Stimulated activated CD8-positive, alpha-beta memory T cell treated with anti-CD3 and anti-CD28 coated beads, Interleukin-7, amount 100 ng/mL, for 1 hour (primary cell): ENCODE measurements at places on chromosomes 2 and 18.

GRCh38 chr2:18154812-18155211 lies 276.3 kb downstream of the KCNS3 start:
- no peak for DNase-seq

- no peak for DNase-seq
These were observed 16.6 kb downstream of the SERPINB13 start for GRCh38 chr18:63603772-63604171.

DNA sequence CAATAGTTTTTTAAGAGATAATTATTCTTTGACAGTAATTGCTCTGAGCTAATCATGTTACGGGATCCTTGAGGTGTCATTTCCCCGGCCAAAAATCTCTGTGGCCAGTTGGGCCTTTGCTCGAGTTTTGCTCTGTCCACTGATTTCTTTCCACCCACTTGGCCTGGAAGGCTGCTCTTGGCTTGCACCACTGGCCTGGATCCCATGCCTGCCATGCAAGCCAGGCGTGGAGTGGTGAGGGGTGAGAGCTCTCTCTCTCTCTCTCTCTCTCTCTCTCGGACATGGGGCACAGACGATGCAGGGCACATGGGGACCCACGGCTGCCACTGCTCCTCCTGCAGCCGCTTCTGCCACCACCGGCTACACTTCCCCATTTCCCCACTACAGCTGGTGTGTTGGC lies 853.0 kb upstream of the GCFC2 start:
- no peak for DNase-seq

GRCh38 chr2:28993206-28993960 lies 12.3 kb downstream of the TOGARAM2 start:
- no peak for DNase-seq

GRCh38 chr2:200484934-200485333 lies 24.9 kb downstream of the KCTD18 start:
- no peak for DNase-seq

DNA sequence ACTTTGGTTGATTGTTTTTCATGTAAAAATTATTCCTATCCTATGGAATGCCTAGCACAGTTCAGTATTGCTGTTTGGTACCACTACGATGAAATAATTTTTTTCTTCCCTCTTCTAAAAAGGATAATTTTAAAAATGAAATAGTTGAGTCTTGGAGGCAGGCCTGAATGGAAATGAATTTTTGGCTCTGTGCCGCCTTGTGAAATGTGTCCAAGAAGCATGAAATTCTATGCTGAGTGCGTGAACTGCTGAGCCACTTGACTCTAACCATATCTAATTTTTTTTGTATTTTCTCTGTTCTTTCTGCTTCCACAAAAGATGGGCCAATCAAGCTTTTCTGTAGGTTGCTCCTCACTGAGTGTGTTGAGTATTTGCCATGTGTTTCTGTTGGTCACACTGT lies 95.0 kb downstream of the PRPF40A start:
- no peak for DNase-seq

- DNase-seq, result no peak
These were observed 7.1 kb downstream of the CABLES1 start for GRCh38 chr18:23142251-23142929.

- no peak for DNase-seq
These were observed 258.6 kb downstream of the ZEB2 start for GRCh38 chr2:144261336-144261735.

DNA sequence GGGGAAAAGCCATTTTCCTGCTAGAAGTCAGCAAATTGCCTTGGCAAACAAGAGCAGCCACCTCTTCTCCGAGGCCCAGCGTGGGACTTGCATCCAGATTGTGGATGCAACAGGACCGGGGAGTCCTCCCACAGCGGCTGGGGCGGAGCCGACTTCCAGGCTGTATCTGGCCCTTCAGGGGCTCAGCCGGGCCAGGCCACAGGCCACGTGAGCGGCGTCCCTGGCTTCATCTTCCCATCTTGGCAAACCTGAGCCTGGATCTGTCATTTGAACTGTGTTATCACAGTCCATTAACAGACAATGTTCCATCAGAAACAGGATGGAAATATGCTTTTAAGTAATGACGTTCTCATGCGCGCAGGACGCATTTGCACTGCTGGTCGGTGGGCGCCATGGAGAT lies 483.5 kb upstream of the SALL3 start:
- no peak for DNase-seq

- no peak for DNase-seq
These were observed 293.2 kb downstream of the PLCL1 start for GRCh38 chr2:198097630-198098029.

DNA sequence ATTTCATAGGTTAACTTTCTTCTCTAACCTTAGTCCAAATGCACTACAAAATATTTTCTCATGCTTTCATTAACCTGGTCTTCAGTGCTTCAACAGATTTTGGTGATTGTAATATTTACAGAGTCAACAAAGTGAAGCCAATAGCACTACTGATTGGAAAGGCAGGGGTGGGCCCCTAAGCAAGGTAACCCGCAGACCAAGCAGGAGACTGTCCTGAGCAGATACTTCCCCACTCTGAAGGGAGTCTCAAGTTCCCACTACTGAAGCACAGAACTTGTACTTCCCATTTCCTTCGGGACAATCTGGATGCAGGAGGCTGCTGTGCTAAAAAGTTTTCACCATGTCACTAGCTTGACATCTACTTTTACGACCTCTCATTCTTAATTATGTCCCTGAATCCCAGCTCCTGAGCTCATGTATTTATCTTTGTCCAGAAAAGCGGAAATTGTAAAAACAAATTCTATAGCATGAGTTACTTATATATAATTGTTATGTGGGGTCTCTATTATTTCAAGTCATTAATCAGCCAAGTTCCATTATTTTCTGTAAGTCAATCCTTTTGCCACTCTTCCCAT lies 311.6 kb upstream of the REV1 start:
- no peak for DNase-seq

DNA sequence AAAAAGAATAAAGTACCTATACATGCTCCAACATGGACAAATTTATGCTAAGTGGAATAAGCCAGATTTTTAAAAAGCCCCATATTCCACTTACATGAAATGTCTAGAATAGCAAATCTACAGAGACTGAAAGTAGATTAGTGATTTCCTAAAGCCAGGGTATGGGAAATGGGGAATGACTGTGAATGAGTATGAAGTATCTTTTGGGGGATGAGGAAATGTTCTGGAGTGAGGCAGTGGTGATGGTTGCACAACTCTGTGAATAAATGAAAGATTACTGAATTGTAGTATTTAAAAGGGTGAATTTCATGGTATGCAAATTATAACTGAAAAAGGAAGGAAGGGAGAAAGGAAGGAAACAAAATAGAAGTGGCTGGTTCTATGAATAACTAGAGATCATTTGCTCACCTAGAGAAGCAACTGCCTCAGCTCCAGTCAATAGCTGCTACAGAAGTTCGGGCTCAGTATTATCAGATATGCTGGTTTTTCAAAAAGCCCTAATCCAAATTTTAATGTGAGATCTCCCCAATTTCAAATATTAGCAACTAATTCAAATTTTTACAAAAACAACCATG lies 39.3 kb downstream of the MAP3K2 start:
- no peak for DNase-seq

DNA sequence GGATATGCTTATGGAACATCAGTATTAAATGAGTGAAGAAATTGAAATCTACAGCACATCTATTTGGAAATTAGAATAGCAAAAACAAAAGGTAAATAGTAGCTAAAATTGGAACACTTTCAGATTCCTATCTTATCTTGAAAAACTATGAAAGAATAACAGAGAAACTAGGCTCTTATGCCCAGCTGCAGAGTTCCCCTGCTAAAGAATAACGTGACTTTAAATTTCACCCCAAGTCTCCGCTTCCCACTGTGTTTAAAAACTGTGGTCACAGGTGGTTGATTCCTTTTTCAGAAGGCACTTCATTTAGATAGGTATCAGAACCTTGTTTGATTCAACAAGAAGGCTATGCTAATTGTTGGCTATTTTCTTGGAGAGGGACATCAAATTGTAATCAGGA lies 30.1 kb downstream of the ARHGAP28 start:
- no peak for DNase-seq

GRCh38 chr18:79071503-79072210 lies 2.5 kb downstream of the ATP9B start:
- DNase-seq, result no peak

DNA sequence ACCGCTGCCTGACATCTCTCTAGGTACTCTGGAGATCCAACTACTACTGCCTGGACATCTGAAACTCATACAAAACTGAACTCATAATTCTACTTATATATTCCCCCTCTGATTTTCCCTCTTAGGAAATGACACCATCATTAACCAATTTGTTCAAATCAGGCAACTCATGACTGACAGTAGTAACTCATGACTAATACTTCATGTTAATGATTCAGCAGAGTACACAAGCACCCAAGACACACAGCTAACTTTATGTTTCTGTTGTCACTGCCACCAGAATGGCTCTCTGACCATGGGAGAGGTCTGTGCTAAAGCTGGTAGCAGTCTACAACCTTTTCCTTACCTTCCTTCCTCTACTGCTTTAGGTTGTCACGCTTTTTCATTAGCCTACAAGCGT lies 91.1 kb downstream of the ITSN2 start:
- DNase-seq, result no peak

DNA sequence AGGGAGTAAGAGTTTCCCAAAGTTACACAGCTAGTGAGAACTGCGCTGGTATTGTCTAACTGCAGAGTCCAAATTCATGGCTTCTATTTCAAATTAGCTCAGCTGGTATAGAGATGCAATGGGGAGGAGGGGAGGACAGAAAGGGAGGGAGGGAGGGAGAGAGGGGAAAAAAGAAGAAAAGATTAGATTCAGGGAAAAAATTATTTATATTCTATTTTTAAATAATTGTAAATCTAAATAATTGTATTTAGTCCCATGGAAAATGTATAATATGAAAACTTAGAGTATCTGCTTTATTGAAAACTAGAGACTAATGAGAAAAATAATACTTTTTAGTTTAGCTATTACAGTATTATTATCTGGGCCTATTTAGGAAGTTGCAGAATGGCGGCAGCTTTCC lies 37.3 kb upstream of the VIT start:
- DNase-seq, result no peak

GRCh38 chr2:42906557-42907411 lies 114.4 kb upstream of the HAAO start:
- DNase-seq, result no peak

DNA sequence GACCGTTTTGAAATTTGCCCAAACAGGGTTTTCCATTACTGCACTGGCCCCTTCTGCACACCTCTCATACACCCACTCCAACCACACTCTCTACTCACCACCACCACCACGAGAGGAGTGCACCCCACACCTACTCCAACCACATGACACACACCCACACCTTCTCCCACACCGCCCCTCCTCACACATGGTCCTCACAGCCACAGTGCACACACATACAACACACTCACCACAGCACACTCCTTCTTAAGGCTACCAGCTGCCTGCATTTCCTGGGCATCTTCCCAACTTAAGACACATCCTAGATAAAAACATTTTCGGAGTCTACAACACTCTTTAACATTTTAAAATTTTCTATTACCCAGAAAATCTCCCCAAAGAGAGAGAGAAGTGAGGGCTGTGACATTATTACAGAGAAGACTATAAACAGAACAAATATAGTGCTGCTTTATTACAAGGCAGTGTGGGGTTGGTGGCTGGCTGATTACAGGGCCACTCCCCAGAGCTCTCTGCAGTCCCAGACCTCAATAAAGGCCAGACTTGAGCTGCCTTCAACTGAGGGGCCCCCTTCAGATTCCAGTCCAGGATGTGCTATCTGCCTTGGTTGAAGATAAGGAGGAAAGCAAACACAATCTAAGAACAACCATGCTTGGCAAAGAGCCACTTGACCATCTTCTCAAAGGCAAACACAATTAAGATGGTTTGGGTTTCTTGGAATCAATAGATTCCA lies 36.1 kb downstream of the NHEJ1 start:
- no peak for DNase-seq

- no peak for DNase-seq
These were observed 64.6 kb upstream of the ACKR3 start for GRCh38 chr2:236505041-236505440.

DNA sequence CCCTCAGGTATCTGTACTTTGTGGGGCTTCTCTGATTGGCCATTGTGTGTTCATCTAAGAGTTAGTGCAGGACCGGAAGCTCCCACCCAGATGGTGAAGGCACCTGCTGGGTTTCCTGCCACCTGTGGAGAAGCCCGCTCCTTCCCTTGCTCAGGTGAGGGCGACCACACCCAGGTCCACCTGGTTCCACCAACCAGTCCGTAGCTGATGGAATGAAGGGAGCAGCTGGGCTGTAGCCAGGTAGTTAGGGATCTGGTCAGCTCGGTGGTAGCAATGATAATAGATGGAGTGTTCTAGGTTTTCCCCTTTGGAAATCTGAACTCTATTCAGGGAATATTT lies 16.0 kb downstream of the SH3BP4 start:
- no peak for DNase-seq

GRCh38 chr18:48803518-48803917 lies 147.2 kb downstream of the SMAD7 start:
- DNase-seq, result no peak

DNA sequence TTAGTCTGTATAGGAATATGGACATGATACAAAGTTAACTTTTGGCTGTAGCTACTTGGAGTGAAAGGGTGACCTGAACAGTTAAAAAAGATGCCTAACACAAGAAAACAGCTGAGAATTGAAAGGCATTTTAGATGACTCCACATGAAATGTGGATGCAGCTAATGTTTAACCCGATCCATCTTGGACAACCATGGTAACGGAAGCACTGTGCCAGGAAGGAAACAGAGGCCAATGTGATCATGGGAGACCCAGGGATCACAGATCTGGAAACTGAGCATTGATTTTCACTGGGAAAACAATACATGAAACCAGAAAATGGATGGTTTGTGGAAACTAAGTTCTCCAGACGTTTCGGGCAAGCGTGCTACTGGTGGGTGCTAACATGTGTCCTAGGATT lies 669.1 kb downstream of the GALR1 start:
- DNase-seq, result no peak

DNA sequence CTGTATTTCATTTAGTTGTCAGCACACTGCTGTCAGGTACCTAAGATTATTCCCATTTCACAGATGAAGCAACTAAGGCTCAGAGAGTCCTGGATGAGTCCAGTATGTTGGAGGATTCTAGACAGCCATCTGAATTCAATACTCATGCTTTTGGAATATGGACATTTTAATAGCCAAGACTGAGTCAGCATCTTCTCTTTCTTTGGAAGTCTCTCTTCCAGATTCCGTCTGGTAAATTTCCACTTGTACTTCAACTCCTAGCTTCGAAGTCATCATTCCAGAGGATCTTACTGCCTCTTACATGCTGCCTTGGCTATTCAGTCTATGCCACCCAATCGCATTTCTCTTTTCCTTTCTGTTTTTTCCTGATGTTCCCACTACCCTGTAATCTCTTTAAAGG lies 40.6 kb downstream of the INSIG2 start:
- no peak for DNase-seq

- DNase-seq, result no peak
These were observed 73.9 kb downstream of the MYCN start for GRCh38 chr2:16014041-16014787.
